ENCODE measurements at places on chromosomes 6 and 20. TPM values are rescaled to one million over a fixed set of nuclear protein-coding genes. Genes with fewer than 3 reads are reported as not detected.
A peak's percentile ranks its signal among the peaks of the same experiment; 100 is the strongest.

Gene PFDN6
- 43.1 TPM for total RNA-seq

Gene ECT2L
- 0.17 TPM for total RNA-seq

Gene NCOA5
- total RNA-seq: 10.0 TPM

Gene C6orf118
- not detected for total RNA-seq

DNA sequence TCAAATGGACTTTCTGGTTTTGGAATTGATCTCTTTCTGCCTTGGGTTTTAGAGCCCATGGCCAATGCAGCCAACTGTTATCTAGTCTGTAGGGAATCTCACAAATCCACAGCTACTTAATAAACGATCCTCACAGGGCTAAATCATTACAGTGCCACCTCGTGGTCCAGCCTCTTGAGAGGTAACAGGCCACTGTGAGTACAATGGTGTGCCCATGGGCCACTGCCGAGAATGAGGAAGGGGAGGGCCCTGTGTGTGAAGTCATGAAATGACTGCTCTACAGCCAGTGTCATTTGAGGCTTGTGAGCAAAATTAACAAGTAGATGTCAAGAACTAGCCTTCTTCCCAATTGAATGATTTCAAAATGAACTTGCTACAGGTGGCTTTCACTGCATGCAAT lies 54.3 kb upstream of the GMPR start:
- peak; percentile 9 for DNase-seq
- H3K27me3 ChIP-seq: no peaks in the 10 kb centered on the region
- H3K4me3 ChIP-seq: no peak overlapping the region
- H3K4me1 ChIP-seq: no peaks in the 10 kb centered on the region
- H3K36me3 ChIP-seq: no peaks in the 10 kb centered on the region

GRCh38 chr20:9408422-9409300 lies 105.7 kb upstream of the LAMP5 start:
- peak overlapping the region; percentile 40 for H3K27ac ChIP-seq
- H3K27me3 ChIP-seq: no peaks in the 10 kb centered on the region
- peaks cover 11% of the 10 kb centered on the region for H3K4me1 ChIP-seq
- DNase-seq: peak; percentile 64
- H3K4me3 ChIP-seq: no peak overlapping the region

DNA sequence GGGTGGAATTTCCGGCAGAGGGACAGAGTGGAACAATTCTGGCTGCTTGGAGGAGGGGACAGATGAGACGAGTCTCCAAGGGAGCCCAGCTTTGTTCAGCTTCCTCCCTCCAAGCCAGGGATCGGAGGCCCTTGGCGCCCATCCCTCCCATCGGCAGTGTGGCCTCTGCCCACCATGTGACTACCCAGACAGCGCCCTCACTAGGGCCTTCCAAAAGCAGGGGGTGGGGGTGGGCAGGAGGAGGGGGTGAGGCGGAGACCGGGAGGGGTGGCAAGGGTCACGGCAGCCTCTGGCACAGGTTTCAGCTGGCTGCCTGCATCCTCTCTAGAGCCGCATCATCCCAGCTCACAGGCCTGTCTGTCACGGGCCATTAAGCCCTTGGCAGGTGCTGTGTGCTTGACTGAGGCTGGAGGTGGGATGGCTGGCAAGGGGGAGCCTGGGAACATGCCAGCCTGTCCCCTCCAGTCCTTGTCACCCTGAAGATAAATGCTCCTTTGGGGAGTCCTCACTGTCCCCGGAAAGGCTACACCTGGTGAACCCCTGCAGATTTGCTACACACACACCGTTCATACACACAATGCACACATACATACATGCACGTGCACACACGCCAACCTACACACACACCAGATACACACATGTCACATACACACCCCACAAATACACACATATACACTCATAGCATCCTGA lies 6.2 kb upstream of the FGD2 start:
- no peak overlapping the region for H3K27ac ChIP-seq
- no peaks in the 10 kb centered on the region for H3K4me1 ChIP-seq
- H3K36me3 ChIP-seq: no peaks in the 10 kb centered on the region
